ENCODE measurements at places on chromosomes 2 and 18.
A peak's percentile ranks its signal among the peaks of the same experiment; 100 is the strongest.

DNA sequence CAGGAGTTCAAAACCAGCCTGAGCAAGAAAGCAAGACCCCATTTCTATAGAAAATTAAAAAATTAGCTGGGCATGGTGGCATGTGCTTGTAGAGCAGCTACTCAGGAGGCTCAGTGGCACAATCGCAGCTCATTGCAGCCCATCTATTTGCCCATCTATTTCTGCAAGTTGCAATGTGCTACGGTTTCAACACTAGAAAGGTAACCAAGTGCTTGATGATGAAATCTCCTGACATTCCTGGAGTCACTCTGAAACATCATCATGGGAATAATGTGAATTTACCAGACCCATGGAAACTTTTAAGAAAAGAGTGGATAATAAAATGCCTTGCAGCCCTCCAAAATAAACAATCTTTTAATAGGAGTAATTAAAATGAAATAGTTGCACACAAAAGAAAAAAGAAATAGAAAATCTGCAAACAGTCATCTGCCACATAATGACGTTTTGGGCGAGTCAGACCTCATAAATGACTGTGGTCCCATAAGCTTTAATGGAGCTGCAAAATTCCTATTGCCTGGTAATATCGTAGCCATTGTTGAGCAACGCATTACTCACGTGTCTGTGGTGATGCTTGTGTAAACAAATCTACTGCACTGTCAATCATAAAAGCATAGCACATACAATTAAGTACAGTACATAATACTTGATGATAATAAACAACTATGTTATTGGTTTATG, 46.6 kb upstream of the AMMECR1L start:
- DNase-seq: no peak

DNA sequence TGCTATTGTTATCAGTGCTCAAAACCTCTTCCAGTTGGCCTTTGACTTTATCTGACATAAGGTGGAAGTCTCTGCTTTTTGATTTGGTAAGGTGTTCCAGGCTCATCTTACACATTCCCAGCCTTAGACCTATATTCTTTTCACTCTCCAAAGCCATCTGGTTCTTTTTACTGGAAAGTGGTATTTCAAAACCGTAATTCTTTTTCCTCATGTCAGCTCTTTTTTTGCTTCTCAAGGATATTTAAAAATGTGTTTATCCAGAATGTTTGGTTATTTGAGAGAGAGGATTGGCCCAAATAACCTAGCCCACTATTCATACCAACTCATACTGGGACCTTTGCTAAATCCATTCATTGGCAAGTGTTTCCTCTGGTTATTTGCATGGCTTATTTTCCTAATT, 411.2 kb upstream of the PIK3C3 start:
- DNase-seq: no peak

GRCh38 chr18:77035380-77036187, 97.0 kb downstream of the MBP start:
- no peak for DNase-seq

DNA sequence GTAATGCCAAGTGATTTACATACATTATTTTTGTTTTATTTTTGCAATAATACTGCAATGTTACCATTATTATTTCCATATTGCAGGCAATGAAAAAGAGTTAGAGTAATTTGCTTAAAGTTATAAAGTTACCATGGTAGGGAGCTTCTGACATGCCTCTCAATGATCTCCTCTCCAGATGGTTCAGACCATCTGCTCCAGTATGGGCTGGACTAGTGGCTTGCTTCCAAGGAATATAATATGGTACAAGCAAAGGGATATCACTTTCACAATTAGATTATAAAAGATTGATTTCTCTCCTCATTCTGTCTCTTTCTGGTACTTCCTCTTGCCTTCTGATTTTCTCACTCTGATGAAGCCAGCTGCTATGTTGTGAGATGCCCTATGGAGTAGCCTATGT, 245.4 kb downstream of the INSIG2 start:
- no peak for DNase-seq

- DNase-seq: no peak
These were observed 54.3 kb upstream of the SLC66A3 start for GRCh38 chr2:11100976-11101375.

GRCh38 chr2:203751685-203752271, 45.3 kb downstream of the CD28 start:
- no peak for DNase-seq

- peak; percentile 46 for DNase-seq
These were observed 209.8 kb downstream of the GBX2 start for GRCh38 chr2:235958221-235958930.

GRCh38 chr2:223041527-223042109, 10.4 kb upstream of the KCNE4 start:
- peak; percentile 80 for DNase-seq

DNA sequence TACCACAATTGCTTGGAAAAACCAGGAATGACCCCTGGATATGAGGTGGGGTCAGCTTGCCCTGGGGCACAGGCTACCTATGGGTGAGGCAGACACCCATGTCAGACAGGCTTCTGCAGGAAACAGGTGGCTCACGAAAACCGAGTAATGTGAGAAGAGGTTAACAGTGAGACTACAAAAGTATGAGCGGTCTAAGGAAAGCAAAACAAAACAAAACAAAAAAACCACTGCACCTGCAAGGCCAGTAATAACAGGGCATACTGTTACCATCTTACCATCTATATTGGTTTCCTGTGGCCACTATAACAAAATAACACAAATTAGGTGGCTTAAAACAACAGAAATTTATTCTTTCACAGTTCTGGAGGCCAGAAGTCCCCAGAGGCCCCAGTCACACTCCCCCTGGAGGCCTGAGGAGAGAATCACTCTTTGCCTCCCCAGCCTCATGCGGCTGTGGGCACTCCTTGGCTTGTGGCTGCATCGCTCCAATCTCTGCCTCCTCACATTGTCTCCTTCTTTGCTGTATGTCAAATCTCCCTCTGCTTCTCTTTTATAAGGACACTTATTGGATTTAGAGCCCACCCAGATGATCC, 86.6 kb upstream of the EPC2 start:
- DNase-seq: no peak

DNA sequence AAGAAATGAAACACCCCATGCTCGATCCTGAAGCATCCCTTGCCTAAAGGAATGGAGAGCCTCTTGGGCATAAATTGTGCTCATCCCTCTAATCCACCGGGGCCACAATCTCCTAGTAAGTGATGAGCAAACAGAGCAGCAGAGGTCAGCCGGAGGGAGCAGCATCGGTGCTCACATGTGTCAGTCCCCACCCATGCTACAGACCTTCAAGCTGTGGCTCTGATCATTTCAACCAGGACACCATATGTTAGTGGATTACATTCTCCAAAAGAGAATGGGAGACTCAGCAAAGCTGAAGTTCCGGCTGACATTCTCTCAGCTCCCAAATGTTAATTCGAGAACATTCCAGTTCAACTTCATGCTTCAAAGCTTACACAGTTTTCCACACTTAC, 75.6 kb downstream of the AAK1 start:
- no peak for DNase-seq

DNA sequence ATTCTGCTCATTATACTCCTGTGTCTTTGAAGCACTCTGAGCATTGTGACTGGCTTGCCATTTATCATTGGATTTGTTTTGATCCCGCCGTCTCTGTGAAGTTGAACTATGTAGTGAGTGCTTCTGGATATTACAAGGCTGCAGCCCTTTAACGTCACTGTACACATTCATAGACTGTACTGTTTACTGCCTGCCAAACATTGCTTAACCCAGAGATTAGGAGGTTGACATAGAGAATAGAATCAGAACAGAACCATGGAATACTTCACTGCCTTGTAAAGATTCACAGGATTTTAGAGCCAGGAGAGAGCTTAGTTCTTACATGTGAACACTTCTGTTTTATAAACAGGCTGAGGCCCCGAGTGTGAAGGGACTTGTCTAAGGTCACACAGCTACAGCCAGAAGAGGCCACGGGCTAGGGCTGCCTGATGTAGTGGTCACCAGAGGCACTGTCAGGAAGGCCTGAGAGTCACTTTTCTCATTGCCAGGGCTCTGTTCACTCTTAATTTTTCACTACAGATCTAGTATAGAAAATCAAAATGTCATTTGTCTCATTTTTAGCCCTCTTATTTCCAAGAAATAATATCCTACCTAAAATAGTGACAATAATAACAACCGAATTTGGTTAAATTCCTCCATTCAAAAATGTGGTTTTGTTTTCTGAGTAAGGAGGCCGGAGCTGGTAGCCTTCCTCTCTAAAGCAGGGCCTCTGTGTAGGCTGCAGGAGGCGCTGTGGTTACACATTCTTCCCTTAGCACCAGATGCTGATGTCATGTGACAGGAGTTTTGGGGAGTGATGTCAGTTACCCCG, 87.9 kb downstream of the UGGT1 start:
- peak; percentile 72 for DNase-seq

DNA sequence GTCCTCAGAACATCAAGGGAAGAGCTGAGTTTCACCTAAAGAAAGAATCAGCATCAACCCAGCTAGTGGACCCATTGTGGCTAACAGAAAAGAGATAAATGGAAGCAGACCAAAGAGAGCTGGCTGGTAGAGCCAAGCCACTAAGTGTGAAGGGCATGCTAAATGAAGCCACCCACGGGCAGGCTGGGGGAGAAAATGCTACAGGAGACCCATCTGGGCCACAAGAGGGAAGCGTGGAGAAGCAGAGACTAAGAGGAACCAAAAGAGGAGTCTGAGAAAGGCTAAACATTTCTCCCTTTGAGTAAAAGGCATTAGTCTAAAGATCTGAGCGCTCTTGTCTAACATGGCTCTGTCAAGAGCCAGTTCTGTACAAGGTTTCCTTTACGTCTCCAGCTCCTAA, 15.8 kb downstream of the CWC22 start:
- no peak for DNase-seq

- DNase-seq: no peak
These were observed 141.1 kb downstream of the ATP9B start for GRCh38 chr18:79210002-79210910.

GRCh38 chr2:216392018-216392562, 19.8 kb upstream of the MARCHF4 start:
- no peak for DNase-seq
